ENCODE measurements at places on chromosomes 12 and 14.
A peak's percentile ranks its signal among the peaks of the same experiment; 100 is the strongest.

DNA sequence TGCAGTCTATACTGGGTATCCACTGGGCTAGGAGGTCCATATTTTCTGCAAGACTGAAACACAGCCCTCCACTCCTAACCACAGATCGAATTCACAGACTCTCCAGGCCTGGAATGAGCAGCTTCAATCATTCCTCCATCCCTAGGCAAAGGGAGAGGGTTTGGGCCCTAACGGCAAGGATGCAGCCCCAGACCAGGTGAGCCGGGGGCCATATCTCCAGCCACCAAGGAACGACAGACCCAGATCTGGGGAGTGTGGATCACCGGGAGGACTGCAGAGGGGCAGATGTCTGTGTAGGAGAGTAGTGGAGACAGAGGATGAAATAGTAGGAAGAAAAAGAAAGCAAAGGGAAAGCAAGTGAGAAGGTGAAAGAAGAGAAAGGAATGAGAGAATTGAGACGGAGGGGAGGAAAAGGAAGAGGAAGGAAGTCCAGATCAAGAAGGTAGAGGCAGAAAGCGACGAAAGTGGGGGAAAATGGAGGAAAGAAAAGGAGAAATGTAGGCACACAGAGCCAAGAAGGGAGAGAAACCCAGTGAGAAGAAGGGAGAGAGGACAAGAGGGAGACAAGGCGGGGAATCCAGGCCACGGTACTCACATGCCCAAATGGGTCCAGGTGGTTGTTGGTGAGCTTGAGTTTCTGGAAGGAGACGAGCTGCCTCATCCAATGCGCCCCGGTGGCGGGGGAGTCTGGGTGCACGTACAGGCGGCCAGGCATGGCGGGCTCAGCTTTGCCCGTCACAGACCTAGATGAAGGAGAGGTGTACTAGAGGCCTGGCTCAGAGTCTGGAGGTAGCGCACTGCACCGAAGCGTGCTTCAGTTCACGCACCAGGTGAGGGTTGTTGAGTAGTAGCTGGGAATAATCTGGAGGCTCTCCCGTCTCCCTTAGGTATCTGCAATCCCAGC, 7.7 kb downstream of the TBX5 start:
- DNase-seq = no peak

DNA sequence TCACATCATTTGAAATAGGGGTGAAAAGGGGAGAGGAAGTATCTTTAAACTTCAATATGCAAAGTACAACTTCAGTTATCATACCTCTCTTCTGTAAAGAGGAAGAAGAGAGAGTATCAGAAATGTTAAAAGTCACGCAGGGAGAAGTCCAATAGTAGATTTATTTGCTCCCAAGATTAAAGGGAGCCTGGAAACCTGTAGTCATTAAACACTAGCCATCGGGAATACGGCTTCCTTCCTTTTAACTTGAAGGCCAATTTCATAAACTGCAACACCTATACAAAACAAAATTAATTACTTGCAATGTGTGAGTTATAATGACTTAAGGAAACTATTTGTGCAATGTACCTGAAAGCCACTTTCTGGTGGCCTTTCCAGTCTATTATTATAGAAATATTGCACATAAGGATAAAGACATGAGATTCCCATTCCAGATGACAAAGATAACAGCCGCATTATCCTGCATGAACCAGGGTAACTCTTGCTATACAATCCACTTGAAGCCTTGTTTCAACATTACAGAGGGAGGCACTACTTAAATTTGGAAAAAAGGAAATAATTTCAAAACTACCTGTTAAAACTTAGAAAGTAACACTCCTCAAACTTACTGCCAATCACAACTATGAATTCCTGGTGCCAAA, 4.6 kb downstream of the BTG1 start:
- no peak for DNase-seq

GRCh38 chr12:94570161-94570560, 80.2 kb downstream of the TMCC3 start:
- no peak for DNase-seq

DNA sequence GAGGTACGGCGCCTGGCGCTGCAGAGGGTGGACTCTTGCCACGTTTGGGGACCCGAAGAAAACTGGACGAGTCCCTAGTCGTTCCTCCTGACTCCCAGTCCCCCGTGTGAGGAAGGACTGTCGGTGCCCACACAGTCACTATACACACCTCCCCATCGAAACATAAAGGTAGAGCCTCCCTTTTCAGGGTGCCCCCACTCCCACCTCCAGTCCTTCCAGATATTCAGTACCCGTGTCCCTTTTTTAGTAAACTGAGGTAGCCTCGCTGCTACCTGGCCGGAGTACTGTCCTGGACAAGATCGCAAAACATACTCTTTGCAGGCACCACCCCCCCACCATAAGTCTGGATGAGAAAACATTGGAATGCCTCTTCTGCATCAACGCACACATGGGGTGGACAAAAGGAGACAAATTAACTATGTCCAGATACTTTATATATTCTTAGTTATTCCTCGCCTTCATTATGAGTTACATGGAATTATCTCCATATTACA, 610 bp upstream of the KMT2D start:
- no peak for DNase-seq

- DNase-seq = peak; percentile 31
Measured at GRCh38 chr12:111842556-111843396, 748 bp downstream of the MAPKAPK5 start.

DNA sequence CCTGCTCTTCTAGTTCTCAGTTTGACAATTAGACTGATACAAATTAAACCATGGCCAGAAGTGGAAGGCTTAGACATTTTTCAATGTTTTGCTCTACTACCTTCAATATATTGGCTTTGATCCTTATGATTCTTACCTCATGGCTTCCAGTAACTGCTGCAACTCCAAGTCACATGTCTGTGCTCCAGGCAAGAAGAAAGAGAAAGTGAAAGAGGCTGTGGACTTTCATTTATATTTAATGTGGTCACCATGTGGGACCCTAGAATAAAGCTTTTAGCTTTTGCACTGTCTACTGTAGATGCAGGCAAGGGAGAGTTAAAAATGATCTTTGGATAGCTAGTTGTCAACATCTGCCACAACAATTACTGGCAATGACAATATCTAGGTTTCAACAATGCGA, 214.3 kb upstream of the PDE3A start:
- no peak for DNase-seq

Measured in CD4-positive, CD25-positive, alpha-beta regulatory T cell (primary cell).